SW480 (cell line): ENCODE measurements at places on chromosomes 11 and 22.

DNA sequence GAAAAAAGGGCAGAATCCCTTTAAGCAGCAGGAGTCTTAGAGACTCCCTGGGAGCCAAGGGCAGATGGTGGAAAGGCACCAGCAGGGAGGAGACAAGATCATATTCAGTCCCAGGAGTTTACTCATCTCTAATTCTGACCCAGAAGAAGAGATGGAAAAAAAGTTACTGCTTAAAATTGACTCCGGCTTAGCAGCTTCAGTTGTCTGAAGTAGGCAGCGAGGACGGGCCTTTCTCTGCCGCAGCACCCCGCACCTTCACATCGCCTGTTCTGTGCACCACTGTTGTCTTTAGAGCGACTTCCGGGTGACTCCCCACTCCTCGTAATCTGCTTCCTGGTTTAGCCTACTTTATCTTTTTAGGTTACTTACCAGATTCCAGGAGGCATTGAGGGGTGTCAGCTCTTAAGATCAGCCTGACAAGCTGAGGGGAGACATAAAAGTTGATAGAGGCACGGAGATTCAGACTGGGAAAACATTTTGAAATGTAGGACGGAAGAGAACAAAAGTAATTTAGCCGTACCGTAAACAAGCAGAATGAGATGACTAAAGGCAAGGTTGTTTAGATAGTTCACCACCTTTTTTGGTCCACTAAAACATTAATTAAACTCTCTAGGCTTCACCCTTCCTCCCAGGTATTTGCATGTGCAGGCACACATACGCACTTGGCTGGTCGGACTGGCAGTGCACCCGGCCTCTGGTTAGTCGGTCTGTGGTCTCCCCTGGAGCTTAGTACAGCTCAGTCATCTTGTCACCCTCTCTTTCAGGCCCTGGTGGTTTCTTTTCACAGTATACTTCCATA is 74.3 kb downstream of the CECR2 start:
- DNase-seq, result no peak

DNA sequence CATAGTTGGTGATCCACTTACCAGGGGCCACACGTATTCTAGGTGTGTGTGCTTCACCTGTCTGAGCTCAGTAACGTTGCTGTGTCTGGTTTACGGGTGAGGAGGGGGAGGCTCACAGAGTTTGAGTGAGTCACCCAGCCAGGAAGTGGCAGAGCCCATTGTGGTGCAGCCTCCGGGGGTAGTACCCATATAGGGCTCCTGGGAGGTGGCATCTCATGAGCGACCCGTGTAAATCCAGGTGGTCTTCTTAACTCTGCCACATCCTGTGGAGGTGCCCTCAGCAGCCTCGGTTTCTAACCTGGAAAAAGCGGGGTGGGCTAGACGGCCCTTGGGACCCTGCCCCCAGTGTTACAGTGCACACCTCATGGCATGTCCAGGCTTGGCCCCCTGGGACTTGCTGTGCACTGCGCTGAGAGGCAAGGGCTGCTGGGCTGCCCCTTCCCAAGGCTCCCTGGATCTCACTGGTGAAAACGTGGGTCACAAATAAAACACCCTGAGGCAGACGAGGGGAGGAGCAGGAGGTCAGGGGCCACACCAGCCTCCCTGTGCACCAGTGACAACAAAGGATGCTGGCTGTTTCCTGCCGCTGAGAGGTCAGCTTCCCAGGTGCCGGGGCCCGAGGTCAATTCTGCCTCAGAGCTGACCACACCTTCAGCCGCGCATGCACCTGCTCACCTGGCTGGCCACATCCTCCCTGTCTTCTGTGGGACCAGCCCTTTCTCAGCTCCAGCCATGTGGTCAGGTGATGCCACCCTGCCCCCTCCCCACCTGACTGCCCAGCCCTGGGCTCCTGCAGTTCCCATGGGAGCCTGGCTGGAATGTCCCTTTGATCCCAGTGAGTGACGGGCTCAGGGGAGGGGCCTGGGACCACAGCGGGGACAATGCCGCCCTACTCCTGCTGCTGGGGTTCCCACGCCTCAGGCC is 305.1 kb downstream of the CTTN start:
- peak; percentile 99 for DNase-seq

DNA sequence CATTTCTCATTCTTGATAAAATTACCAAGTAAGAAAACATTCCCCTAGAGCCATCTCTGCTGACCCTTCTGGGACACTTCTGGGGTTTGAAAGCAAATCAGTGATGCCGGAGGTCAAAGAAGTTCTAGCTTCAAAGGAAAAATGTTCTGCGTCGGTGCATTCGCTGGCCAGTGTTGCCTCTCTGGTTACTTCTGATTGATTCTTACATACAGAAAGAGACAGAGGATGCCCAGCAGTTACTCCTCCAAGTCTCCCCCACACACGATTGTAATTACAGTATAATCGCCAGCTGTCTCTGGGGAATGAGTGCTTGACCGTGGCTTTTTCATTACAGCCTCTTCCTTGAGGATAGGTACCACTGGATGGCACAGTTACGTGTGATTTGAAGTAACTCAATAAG is 150.9 kb downstream of the SNX19 start:
- DNase-seq, result no peak

DNA sequence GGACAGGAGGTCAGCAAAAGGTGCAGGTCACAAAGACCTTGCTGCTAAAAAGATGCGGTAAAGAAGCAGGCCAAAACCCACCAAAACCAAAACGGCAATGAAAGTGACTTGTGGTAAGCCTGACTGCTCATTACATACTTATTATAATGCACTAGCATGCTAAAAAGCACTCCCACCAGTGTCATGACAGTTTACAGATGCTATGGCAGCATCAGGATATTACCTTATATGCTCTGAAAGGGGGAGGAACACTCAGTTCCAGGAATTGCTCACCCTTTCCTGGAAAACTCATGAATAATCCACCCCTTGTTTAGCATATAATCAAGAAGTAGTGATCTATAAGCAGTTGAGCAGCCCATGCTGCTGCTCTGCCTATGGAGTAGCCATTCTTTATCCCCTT is 45.2 kb upstream of the SLC5A12 start:
- no peak for DNase-seq

- no peak for DNase-seq
Measured at GRCh38 chr22:37972527-37972926, 11.8 kb downstream of the SOX10 start.

DNA sequence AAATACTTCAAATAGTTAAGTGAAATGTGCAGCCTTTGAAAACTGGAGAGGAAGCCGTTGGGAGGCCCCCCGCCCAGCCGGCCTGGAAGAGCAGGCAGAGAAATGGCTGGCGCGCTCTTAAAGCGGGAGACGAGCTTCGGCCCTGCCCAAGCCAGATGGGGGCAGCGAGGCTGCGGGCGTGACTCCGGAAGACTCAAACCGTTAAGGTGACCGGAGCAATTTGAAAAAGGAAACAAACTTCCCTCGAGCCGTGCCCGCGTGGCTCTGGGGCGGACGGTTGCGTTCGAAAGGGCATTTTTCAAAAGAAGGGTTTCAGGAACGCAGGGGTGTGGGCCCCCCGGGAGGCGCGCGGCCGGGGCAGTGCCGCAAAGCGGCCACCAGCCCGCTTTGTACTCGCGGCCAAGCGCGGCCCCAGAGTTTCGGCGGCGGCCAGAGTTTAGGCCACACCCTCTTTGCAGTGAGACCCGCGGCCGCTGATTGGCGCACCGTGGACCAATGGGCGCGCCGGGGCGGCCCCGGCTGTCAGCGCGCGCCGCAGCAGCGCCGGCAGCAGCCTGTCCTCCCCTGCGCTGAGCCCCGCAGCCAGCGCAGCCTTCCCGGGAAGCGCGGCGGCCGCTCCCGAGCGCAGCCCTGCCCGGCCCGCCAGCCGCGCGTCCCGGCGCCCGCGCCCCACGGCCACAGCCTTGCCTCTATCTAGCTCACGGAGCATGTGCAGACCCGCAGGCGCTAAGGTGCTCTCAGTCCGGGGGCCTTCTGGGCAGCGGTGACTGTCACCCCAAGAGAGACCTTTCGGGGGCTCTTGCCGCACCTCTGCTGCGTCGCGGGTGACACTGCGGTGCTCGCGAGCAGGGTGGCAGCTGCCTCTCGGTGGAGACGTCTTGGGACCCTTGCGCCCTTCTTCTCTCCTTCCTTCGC is at the start of gene NAV2:
TSS of gene NAV2 (plus strand) at position 557 of the 915 bp plus-strand sequence. CDS start 859 bp downstream, outside the sequence.
- peak; percentile 92 for DNase-seq

DNA sequence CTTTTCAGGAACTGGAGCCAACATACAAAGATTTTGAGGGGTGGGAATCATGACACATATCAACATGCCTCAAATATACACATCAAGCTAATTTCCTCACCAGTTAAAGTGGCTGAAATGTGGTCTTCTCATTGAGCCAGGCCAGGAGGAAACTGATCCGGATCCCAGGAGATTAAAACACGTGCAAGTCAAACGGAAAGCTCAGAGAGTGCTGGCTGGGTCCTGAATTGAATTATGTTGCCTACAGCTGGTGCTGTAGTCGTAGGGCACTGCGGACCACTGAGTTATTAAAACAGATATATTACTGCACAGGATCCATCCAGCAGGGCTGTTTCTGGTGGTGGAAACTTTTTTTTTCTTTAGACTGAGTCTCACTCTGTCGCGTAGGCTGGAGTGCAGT is 14.1 kb upstream of the WNT7B start:
- no peak for DNase-seq

GRCh38 chr11:118226781-118227180 is 2.0 kb upstream of the JAML start:
- no peak for DNase-seq

- no peak for DNase-seq
Measured at GRCh38 chr11:76661306-76661751, 9.2 kb downstream of the LRRC32 start.

DNA sequence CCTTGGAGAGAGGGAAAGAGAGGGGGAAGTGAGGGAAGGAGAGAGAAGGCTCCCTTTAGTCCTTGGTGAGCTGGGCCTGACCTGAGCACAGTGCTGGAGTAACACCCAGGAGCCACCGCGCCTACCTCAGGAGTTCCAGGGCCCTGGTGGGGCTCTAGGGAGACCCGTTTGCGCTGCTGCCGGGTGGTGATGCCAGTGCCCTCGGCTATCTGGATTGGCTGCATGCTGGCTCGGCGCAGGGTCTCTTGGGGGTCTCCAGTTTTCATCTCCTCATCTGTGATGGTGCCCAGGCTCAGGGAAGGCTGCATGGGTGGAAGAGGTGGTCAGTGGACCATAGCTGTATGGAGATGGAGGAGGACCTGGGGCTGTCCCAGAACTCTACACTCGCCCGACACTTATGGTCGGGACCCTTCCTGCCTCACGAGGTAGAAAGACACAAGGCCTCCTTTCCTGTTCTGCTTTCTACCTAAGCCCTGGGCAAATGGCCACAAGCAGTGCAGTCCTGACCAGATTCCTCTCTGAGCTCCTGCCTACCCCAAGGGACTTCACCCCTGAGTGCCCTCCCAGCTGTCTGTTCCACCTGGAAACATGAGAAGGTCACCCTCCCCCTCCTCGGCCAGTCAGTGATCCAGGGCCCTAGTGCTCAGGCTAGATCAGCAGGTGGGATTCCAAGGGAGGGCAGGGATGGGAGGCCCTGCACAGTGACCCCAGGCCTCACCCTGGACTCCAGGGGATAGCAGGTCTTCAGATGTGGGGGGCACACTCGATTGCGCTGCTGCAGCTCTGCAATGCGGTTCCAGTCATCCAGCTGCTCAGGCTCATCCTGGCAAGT is 6.0 kb downstream of the IL18BP start:
- no peak for DNase-seq

DNA sequence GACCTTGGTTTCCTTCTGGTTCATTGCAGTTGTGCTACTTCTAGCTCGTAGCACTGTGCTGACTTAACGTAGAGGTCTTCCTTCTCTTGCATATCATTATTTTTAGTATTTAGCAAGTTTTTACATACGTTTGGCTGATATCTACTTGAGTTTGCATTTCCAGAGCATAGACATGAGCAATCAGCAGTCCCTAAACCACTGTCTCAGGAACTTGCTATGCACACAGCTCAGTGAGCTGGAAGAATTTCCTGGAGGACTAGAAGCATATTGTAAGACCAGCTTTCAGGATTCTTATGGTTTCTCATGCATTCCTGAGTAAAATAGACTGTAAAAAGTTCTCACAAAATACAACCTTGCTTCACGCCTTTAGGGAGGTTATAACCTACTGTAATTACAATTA is 226.7 kb upstream of the PDGFD start:
- DNase-seq, result no peak

GRCh38 chr11:2419638-2420501 is 19.3 kb downstream of the TSSC4 start:
- peak; percentile 71 for DNase-seq

- DNase-seq, result no peak
Measured at GRCh38 chr11:59511675-59512074, 336 bp downstream of the OR4D9 start.

DNA sequence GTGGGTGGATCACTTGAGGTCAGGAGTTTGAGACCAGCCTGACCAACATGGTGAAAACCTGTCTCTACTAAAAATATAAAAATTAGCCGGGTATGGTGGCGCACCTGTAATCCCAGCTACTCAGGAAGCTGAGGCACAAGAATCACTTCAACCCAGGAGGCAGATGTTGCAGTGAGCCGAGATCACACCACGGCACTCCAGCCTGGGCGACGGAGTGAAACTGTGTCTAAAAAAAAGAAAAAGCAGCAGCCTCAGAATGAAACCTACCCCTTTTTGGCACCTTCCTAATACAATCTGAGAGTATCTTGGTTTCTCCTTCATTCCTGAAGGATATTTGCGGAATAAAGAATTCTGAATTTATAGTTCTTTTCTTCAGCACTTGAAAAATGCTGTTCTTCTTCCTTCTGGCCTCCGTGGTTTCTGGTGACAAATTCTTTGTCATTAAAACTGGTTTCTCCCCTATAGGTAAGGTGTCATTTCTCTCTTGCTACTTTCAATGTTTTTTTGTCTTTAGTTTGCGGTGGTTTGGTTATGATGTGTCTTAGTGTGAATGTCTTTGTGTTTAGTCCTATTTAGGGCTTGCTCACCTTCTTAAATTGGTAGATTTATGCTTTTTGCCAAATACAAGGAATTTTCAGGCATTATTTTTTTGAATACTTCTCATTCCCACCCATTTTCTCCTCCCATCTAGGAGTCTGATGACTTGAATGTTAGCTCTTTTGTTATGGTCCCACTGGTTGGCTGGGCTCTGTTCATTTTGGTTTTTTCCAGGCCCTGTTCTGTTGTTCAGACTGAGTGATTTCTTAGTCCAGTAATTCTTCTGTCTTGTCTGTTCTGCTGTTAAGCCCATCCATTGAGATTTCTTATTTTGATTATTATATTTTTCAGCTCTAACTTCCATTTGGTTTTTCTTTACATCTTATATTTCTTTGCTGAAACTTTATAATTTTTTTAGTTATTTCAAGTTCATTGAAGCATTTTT is 15.4 kb downstream of the ASRGL1 start:
- DNase-seq, result no peak

- no peak for DNase-seq
Measured at GRCh38 chr11:72528121-72528520, 93.8 kb upstream of the CLPB start.

DNA sequence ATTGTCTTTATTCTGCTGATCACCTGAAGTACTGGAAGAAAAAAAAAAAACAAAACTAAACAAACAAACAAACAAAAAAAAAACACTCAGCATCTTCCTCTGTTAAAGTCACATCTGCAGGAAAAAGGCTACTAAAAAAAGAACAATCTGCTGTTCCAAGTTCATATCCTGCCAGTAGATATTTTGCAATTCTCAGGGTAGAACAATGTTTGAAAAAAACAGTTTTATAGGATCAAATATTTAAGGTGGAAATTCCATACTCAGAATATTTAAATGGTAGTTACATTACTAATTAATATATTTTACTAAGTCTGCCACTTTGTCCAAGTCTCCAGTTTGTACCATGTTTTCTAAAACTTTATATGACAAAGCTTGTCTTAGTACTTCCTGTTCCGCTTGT is 175.2 kb downstream of the SBF2 start:
- no peak for DNase-seq

GRCh38 chr11:118988280-118988679 is 9.7 kb upstream of the CENATAC start:
- no peak for DNase-seq

- DNase-seq, result no peak
Measured at GRCh38 chr11:118881228-118881627, 2.5 kb upstream of the CXCR5 start.
